Inflammatory macrophage (primary cell): ENCODE measurements at places on chromosomes 12 and 14.
A peak's percentile ranks its signal among the peaks of the same experiment; 100 is the strongest.

GRCh38 chr12:21774358-21775132 is at the start of gene KCNJ8:
Gene KCNJ8, minus strand, starts transcription at chr12:21774706. Its CDS starts 1,090 bp downstream, at chr12:21773616.
- DNase-seq = no peak

DNA sequence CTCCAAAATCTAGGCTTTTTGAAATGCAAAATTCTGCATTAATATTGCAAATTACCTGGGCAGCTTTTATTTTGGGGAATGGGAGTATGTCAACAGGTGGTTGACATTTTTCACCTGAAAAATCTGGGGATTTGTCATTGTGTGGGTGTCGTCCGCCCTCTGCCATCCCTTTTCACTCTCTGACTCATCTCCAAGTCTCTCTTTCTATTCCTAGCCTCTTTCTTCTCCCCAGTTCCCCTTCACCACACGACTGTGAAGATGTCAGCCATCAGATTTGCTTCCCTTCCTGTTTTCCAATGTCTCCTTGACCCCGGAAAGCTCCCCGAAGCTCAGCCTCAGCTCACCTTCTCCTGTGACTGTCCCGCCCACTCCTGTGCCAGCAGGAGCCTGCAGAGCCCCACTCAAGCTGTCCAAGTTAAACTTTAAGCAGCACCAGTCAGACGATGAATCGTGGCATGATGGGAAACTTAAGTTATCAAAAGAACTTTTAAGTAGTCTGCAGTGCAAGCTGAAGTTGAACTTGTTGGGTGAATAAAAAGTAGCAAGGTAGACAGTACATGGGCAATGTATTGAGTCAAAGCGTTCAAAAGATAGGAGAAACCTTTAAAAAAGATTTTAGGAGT is 590.2 kb downstream of the VRK1 start:
- DNase-seq = no peak

GRCh38 chr14:53613404-53614253 is 343.0 kb downstream of the BMP4 start:
- DNase-seq = no peak

DNA sequence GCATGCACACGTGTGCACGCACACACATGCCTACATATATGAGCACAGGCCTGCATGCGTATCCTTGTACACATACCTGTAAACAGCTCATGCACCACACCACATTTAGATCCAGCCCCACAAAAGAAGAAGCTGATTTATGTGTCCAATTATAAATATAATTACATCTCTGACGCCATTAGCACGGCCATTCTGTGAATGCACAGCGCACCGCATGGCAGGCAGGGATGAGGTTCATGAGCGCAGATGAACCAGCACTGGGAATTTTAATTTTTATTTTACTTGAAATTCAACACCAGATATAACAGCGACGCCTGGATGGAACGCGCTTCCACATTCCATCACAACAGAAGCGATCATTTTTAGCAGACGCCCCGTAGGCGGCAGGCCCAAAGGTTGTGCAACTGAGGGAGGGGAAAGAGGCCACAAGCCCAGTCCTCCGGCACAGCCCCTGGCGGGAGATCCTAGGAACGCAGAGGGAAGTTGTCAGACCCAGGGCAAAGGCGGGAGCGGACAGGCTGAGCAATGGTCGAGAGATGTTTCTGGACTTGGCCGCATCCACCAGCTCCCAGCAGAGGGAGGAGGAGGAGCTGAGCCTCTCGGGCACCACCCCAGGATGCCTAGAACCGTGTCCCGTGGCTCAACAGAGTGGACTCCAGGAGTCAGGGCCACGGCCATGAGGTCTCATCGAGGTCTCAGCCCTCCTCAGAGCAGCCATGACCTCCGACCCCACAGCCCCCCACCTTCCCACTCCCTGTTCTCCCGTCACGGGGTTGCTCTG is 37.9 kb upstream of the GALNT9 start:
- DNase-seq = no peak

DNA sequence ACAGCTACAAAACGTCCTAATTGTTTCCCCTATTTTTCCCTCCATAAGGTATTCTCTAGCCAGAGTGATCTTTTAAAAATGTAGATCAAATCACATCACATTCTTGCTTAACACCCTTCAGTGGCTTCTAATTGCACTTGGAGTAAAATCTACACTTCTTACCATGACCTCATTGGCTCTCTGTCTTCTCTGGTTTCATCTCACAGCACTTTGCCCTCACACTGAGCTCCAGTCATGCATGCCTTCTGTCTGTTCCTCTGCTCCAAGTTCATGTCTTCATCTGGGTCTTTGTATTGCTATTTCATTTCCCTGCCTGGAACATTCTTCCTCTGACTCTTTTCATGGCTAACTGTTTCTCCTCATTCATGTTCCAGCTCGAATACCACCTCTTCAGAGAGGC is 220.4 kb upstream of the GARIN6 start:
- no peak for DNase-seq

- no peak for DNase-seq
These were observed 260.5 kb downstream of the RAD51B start for GRCh38 chr14:68079941-68080697.

- no peak for DNase-seq
These were observed 27.3 kb downstream of the NTF3 start for GRCh38 chr12:5459051-5459782.

- DNase-seq = peak; percentile 50
These were observed 180.8 kb downstream of the C12orf50 start for GRCh38 chr12:87848248-87848868.

- no peak for DNase-seq
These were observed 23.9 kb upstream of the FLVCR2 start for GRCh38 chr14:75554482-75554881.

DNA sequence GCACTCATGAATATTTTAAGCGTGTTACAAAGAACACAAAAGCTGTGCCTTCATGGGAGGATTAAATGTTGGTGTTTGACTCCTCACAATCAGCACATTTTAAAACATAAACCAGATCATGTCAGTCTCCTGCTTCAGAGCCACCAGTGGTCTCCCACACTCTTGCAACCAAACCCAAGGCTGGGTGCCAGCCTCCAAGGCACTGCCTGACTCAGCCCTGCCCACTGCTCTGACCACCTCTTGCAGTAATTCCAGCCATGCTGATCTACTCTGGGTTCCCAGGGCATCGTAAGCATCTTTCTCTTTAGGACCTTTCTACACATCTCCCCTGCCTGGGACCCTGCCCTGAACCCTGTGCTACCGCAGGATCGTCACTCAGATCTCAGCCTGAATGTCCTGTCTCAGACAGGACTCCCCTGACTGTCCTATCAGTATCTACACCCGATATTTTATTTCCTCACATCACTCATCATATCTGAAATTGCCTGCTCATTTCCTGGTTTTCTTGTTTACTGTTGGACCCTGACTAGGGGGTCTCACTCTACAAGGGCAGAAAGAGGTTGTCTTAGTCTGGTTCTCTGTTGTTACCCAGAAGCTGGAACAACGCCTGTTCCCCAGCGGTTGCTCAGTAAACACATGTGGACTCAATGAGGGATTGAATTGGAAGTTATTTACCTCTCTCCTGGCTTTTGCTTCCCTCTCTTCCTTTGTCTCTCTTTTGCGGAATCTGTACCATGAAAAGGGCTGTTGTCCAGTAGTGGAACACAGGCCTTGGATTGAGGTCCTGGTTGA is 449.8 kb downstream of the RAD51B start:
- DNase-seq = peak; percentile 57

- no peak for DNase-seq
These were observed 1.1 kb upstream of the RFX4 start for GRCh38 chr12:106581543-106582248.

- peak; percentile 52 for DNase-seq
These were observed 33.6 kb upstream of the PCNX1 start for GRCh38 chr14:70873627-70874026.

GRCh38 chr14:65304963-65305362 is 107.6 kb upstream of the FUT8 start:
- peak; percentile 23 for DNase-seq
